GOT3 (cell line): ENCODE measurements at places on chromosomes 3 and 15.
A peak's percentile ranks its signal among the peaks of the same experiment; 100 is the strongest.

DNA sequence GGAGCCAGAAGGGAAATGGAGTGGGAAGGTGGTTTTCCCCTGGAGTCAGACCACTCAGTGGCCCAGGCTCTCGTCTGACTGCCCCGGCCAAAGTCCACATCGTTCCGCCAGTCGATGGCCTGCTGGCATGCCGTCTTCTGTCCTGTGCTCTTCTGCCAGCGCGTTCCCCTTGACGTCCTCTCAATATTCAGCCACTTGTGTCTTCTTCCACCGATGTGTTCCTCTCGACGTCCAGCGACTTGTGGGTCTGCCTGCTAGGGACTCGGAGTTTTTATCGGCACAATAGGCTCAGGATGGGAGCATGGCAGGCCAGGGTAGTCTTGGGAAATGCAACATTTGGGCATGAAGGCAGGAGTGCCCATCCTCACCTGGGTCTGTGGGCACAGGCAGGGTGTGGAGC lies 542.5 kb upstream of the LMCD1 start:
- no peak for DNase-seq

DNA sequence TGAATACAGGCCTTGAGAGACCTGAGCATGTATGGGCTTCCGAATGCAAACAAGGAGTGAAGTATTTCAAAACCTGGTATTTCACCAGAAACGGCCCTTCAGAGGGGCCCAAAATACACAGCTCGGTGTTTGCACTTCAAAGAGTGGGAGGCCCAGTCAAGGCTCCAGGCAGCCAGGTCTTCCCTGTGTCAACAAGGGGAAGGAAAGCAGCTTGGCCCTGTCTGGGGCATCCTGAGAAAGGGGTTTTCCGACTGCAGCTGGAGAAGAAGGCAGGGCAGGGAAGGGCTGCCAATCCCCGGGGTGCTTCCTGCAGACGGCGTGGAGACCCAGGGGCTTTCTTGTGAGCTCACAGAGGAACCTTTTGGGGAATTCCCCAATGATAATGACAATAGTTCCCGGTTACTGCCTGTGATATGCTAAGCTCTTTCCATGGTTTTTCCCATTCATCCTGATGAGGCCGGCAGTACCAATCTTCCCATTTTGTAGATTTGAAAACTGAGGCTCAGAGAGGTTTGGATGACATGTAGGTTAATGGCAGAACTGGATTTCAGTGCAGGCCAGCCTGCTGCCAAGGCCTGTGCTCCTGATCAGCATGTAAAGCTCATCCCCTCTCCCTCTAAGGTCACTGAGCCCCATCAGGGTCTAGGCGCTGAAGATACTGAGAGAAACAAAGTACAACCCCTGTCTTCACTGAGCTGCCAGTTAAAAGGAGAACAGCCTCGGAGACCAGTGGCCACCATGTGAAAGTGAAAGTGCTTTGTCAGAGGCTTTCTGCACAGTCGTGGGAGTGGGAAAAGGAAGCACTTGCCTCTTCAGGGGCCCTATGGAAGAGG lies 43.0 kb upstream of the TLE3 start:
- no peak for DNase-seq

GRCh38 chr3:47910777-47911440 lies 105.3 kb downstream of the MAP4 start:
- peak; percentile 7 for DNase-seq

- no peak for DNase-seq
These were observed 642 bp downstream of the COX5A start for GRCh38 chr15:74937272-74937589.

- DNase-seq = no peak
These were observed 518 bp downstream of the COLQ start for GRCh38 chr3:15520804-15521572.

GRCh38 chr3:172464306-172464705 lies 16.1 kb upstream of the GHSR start:
- DNase-seq = no peak

GRCh38 chr3:136078421-136079364 lies 113.2 kb downstream of the PPP2R3A start:
- no peak for DNase-seq

DNA sequence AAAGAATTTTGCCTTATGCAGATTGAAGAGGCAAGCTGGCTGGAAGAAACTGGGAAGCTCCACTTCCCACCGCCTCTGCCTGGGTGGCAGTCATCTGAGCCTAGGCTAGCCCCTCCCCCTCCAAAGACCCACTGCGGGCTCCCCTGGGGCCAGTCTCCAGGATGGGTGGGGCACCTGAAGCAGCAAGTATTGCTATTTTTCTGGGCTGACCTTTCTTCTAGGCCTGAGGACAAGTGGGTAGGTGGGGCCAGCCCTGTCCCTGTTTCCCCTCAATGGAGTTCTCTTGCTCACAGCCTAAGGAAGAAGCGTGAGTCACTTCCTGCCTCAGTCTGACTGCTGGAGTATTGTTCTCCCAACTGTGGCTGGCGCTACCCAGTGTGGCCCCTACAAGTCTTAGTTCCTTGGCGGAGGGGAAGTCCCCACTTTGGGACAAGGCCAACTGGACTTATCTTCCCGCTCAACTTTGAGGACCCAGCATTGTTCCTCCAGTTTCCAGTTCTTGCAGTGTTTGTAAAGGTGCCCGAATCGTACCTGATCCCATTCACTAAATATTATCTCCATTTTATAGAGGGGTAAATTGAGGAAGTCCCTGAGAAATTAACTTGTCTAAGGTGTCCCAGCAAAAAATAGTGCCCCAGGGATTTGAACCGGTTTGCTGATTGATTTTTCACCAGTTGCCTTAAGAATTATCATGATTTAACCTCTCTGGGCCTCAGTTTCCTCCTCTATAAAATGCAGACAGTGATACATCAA lies 1.4 kb downstream of the FURIN start:
- DNase-seq = no peak

DNA sequence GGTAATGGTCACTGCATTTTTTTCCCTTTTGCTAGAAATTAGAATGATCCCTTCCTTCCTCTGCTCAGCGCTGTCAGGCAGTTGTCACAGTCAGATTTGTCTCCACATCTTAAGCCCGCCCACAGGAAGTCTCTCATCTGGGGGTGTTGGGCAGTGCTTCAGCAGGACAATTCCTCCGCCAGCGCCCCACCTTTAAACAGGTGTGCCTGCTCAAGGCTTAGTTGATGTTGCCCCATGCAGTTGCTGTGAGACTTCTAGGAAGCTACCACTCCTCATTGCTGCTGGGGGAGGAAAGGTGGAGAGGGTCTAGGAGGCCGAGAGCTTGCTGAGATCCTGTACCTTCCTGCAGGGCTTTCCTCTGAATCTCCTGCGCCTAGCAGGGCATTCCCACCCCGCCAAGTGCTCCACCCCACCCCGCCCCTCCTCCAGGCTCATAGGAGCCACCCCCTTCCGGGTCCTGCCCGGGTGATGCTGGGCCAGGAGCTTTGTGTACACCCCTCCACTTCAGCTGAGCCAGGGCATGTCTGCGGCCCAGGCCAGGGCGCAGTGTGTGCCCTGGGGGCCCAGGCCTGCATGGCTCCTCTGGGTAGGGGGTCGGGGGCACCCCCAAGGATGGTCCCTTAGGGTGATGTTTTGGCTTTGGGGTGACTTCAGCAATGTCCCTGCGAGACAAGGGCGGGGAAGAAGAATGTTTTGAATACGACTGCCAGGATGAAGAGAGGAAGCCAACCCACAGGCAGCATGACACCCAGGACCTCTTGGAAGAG lies 68.7 kb downstream of the TRAK1 start:
- DNase-seq = no peak

- DNase-seq = no peak
These were observed 533.1 kb upstream of the PPP2R3A start for GRCh38 chr3:135432402-135432801.

DNA sequence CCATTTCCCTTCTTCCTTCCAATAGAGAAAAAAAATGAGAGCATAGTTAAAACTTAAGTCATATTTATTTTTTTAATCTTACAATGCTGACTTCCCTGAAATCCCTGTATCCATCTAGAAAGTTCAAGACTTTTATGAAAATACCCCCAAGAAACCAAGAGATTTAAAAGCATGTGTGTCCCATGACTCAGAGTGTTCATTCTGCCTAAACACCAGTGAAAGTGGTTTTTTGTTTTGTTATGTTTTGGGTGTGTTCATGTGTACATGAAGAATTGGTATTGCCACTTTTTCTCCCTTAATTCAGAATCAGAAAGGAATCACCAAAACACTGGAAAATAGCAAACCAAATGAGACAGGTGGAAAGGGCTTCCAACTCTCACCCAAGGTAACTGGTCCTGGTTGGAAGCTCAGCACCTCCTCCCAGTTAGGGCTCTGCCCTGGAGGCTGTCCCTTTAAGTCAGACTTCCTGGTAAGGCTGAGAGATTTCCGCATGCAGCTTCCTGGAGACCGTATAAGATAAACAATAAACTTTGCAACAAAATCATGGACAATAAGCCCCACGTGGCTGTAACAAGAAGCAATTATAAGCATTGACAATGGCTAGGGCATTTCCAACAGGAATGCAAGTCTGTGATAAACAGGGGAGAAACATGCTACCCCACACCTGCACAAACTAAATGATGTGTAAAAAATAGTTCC lies 121.9 kb upstream of the ARHGEF3 start:
- no peak for DNase-seq

DNA sequence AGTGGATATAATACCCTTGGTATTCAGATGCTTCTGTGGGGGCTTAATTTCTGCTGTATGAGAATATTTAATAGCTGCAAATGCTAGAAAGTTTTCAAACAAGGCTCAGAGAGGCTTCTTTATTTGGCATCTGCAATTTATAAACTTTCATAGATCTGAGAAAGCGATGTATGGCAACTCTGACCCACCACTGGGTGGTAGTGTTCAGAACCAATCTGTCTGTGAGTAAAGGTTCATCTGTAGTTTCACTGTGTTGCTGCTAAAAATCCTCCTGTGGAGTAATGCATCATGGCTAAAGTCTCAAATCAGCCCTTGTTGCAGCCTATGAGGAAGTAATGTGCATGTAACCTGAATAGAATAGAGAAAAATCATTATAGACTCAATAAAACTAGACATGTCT lies 47.4 kb downstream of the CLSTN2 start:
- DNase-seq = no peak

DNA sequence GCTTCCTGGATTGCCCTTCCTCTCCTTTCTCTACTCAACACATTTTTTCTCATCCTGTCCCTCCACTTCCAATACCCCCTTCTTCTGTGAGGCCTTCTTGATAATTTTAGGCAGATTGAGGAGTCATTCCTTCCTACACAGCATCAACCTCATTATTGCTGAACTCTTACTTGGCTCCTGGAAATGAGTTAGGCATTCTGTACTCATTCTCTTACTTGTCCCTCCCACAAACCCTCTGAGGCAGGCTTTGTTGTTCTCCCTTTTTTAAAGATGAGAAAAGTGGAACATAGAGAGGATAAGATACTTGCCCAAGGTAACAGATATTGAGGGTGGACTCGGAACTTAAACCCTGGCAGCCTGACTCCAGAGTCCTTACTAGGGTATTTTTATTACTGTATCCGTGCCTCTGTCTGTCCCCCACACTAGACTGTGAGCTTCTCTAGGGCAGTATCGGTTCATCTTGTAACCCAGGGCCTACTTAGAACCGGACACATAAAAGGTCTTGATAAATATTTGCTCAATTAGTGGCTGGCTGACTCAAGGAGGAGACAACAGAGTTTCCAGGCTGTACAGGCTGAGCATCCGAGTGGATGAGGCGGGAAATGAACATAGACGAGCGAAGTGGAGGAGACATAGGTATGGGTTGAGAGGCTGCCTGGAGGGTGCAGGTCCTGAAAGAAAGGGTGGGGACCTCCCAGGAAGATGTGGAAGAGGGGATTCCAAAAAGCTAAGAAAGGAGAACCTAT lies 148.7 kb upstream of the ATP2B2 start:
- no peak for DNase-seq

- DNase-seq = no peak
These were observed 35.2 kb downstream of the CCR3 start for GRCh38 chr3:46277476-46277875.

DNA sequence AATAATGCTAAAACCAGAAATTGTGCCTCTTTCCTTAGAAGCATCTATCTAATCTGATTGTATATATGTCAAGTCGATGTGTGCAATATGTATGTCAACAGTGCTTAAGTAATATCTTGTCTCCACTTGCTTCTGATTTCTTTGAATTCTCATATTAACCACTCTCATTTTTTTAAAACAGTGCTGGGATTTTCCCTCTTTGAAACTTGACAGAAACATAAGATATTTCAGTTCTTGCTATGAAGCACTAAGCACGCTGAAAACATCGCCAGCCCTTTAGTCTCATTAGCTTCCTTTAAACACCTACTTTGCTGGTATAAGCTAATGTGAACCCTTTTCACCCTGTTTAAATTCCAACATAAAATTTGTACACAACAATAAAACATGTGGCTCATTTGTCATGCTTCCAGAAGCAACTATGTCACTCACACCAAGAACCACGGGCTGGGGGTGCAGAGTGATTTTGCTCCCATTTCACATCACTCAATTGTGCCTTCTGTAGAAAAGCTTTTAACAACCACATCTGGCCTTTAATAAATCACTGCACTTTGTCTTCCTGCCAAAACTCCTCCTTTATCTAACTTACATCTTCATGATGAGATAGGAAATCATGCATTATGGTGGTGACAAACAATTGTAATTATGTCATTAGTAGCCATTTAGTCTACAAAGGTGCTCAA lies 185.2 kb downstream of the FOXP1 start:
- no peak for DNase-seq

DNA sequence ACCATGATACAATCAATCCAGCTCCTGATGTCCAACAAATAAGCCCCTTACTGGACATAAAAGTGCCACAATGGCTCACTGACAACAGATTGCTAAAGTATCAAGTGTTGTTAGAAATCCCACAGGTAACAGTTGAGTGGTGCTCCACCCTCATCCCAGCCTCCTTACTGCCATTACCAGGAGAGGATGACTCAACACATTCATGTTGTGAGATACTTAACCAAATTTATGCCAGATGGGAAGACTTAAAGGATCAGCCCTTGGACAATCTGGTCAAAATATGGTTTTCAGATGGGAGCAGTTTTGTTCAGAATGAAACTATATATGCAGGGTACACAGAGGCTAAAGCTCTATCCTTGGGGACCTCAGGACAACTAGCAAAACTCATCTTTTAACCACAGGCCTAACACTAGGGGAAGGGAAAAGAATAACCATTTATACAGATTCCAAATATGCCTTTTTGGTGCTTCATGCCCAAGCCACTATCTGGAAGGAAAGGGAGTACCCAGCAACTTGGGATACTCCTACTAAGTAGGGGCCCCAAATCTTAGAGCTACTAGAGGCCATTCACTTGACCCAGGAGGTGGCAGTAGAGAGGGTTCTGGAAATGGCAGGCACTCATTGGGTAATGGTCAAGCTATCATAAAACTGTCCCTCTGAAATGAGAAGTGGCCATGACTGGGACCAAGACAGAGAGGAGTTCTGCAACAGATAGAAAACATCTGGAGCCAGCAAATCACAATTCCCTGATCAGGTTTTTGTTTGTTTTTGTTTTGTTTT lies 6.9 kb upstream of the ZNF662 start:
- DNase-seq = no peak
